Skin of body (tissue), 3 donors: ENCODE measurements at places on chromosomes 7 and 10.

- no peak for DNase-seq
Observed at GRCh38 chr10:63258920-63259678, 126.0 kb downstream of the NRBF2 start.

GRCh38 chr7:141585592-141586510, 34.6 kb downstream of the AGK start:
- DNase-seq: no peak

GRCh38 chr7:97015279-97015678, 9.4 kb downstream of the DLX5 start:
- DNase-seq: no peak

GRCh38 chr10:35887685-35888084, 245.6 kb upstream of the FZD8 start:
- DNase-seq: no peak
